ENCODE measurements at places on chromosomes 3 and 15. TPM values are rescaled to one million over a fixed set of nuclear protein-coding genes. Genes with fewer than 3 reads are reported as not detected.

DNA sequence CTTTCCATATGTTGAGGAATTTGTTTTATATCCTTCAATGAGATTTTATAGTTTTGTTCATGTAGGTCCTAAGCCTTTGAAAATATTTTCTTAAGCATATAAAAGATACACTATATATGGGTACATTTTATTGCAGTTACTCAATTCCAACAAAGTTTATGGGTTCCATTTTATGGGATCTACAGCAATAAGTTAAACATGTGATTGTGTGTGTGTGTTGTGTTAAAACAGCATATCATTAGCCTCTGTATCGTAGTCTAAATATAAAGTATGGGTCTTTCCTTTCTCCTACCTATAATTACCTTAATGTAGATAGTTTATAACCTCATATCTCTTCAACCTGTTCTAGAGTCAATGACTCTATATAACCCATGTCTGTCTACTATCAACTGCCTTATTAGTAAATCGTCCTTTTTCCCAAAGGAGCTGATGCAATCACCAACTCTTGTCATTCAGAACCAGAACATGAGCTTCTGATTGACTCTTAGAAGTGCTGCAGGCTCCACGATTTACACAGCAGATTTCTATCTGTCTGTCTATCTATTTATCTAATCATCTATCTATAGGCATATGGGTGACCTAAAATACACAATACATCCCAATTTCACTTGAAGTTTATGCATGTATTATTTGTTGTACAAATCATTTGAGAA is 512.6 kb upstream of the CBLB start:
- DNase-seq: no peak

Gene FETUB
- not detected for total RNA-seq

DNA sequence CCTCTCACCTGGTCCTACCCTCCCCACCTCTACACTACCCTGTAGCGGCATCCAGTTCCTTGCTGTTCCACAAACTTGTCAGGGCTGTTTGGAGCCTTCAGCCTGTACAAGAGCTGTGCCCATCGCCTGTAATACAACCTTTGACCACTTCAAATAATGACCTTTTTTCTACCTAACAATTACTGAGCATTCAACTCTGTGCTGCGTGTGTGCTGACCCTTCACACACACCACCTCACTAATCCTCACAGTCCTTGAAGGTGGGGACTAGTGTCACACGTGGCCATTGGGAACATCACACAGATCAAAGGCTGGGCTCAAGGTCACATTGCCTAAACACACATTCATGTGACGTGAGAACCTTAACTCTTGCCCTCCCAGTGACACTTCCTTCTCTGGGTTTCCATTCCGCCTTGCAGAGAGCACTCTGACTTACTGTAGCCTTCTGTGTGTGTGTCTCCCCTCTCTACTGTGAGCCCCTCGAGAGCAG is 3.1 kb downstream of the C3orf20 start:
- no peak for DNase-seq

Gene SLC12A8
- total RNA-seq: 0.38 TPM

- DNase-seq: no peak
These were observed 2.3 kb upstream of the MYH15 start for GRCh38 chr3:108512671-108513070.

Gene HRG
- total RNA-seq: not detected

Gene TP53BP1
- total RNA-seq: 43.1 TPM

Measured in dermis microvascular lymphatic vessel endothelial cell (primary cell).